ENCODE measurements at places on chromosomes 2 and 18.
A peak's percentile ranks its signal among the peaks of the same experiment; 100 is the strongest.

DNA sequence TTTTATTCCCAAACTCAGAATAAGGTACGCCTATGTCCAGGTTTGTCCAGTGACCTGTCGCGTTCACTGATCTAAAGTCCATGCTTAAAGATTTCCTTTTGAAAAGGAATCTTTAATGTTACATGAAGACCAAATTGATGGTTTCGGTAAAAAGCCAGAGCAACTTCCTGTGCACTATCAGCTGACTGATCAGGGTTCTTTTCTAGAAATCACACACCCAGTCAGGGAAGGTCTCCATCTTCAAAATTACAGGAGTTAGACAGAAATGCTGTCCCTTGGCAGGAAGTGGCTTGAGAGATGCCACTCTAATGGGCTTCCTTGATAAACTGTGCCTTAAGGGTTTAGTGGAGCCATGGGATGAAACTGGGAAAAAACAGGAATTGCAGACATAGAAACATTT, 14.7 kb upstream of the ARHGAP25 start:
- DNase-seq, result no peak

GRCh38 chr18:48777744-48778116, 173.0 kb downstream of the SMAD7 start:
- no peak for DNase-seq

GRCh38 chr18:73023975-73024374, 156.2 kb upstream of the NETO1 start:
- no peak for DNase-seq

DNA sequence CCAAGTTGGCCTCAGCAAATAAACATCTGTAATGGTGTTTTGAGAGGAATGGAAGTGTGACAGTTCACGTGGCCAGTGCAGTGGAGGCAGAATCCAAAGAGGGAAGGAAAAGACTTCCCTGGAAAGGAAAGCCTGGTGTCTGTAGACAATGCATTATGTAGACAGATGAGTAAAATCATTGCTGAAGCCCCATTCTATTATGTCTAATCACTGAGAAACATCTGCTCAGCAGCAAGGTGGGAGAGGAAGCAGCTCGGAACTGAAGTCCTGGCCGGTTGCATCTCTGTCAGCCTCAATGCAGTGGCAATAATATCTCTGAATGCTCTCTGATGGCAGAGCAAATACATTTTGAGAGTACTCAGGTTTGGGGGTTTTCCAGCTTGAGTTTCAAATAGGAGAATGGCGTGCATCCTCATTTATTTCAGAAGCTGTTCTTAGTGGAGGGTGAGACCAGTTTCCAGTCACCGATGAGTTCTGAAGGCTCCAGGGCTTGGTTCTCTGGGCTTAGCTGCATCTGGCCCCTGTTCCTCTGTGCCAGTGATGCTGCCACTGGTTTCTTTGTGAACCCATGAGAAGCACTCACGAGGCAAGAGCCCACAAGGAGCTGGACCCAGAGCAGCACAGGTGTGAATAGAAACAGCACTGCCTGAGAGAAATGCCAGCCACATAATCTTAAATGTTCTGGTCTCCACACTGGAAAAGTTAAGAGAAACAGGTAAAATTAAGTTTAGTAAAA, 63.3 kb downstream of the RPIA start:
- no peak for DNase-seq

DNA sequence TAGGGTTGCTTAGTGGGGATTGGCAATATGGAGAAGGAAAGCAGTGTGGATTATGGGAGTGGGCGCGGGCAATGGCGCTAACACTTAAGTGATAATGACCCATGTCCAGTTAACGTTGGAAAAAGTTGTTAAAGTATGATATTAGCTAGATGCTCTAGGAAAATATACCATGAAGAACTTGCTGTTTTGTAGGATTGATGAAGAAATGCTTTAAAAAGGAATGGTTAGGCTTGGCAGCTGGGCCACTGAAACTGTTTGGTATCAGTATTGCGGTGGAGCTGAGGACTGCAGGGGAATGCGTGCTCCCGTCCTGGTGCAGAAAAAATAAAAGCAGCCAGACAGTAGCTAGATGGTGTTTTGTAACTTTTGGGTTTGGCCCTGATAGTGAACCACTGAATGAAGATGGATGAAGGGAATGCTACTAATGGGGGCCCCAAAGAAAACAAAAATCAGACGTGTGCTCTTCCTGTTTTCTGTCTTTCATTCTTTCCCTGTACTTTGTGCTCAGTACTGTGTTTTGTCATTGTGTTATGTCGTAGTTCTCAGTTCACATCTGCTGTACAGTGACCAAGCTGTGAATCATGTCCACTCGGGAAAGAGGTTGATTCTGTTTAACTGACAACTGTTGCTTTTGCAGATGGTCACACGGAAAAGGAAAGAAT, 999 bp downstream of the INSIG2 start:
- peak; percentile 47 for DNase-seq

DNA sequence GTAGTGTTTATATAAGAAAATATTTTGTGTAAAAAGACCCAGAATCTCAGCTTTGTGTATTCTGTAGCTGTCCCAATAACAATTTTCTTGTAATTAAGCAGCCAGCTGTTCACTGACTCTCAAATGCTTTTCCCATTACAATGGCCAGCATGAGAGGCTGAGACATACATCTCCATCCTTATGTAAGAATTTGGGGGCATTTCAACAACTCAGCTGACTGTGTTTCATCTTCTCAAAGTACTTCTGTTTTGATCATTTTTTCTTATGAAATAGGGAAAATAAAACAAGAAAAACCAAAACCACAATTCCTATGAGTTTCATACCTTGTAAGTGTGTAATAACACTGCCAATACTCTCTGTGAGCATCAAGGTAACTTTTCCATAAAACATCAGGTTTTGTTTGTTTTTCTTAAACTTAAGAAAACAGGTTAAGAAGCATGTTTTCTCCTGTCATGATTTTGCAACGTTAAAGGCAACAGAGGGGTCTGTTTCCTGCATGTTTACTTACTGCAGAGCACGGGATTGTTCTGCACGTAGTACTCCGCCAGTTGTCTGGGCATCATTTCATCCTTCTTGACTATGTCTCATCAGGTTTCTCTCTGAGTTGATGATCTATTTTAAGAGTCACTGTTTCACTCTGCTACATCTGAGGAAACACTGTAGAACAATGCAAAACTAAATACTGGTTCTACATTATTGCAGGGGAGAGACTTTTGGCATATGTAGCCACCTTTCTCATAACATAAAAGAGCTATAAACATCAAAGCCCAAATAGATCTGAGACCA, 62.9 kb upstream of the CYRIA start:
- no peak for DNase-seq

GRCh38 chr18:2987876-2988790, 24.8 kb downstream of the LPIN2 start:
- DNase-seq, result no peak

- no peak for DNase-seq
Measured at GRCh38 chr2:137223722-137224121, 458.4 kb downstream of the THSD7B start.

- no peak for DNase-seq
Measured at GRCh38 chr2:169867579-169867978, 40.3 kb downstream of the UBR3 start.

GRCh38 chr2:144240656-144241339, 279.1 kb downstream of the ZEB2 start:
- no peak for DNase-seq

DNA sequence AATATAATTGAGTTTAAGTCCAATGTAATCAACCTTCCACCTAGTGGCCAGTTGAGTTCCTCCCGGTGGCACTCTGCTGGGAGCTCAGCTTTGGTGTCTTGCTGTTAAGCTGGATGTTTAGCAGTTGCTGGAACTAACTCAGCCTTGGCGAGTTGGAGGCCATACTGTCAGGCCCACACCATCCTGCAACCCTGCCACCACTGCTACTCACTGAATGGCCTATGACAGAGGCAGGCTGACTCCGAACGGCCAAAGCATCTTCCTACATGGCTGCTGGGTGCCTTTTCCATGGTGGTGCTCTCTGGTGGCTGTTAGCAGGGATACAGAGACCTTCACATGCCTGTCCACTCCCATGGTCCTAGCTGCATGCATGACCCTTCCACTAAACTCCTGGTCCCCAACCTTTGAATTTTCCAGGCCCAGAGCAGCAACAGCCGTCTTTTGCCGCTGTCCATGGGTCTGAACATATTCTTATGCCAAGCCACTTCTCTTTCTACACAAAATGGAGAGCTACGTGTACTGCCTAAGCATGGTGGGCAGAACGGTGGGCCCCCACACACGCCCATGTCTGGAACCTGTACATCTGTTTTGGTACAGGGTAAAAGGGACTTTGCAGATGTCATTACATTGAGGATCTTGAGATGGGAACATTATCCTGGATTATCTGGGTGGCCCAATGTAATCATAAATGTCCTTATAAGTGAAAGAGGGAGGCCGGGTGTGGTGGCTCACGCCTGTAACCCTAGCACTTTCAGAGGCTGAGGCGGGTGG, 15.0 kb upstream of the TRAF3IP1 start:
- no peak for DNase-seq

DNA sequence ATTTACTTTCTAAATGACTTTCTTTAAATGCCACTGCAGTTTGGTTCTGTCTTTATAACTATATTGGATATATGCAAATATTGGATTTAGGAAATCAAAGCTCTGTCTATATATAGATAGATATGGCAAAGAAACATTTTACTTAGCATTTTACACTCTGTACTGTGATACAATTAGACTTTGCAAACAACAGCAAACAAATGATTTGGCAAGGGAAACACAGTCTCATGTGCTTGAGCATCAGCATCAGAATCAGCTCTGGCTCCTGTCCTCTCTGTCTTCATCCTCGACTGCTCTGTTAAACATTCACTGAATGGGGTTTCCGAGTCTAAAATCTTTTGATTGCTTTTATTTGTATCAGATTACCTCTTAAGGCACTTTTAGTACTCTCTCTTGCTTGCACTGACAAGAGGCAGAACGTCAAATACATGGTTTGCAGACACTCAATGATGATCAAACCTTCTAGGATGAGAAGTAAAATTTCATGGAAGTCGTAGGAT, 176.8 kb upstream of the LRP1B start:
- DNase-seq, result no peak

- no peak for DNase-seq
Measured at GRCh38 chr2:174172802-174173355, 75.5 kb downstream of the OLA1 start.

DNA sequence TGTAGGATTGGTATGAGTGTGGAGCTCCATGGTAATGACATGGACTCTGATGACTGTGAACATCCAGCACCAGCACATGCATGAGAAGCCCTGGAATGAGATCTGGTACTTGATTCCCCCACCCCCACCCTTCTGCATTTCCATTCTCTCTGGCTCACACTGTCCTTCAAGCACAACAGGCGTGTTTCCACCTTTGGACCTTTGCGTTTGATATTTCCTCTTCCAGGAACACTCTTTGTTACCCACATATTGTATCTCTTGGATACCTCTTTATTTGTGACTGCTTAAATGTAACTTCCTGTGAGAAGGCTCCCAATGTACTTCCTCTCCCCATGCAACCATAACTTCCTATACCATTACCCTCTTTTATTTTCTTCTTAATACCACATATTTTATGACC, 263.8 kb downstream of the HNMT start:
- no peak for DNase-seq

GRCh38 chr2:191800874-191801273, 46.0 kb downstream of the CAVIN2 start:
- DNase-seq, result no peak

GRCh38 chr18:63578357-63578958, 8.7 kb upstream of the SERPINB13 start:
- DNase-seq, result peak; percentile 53

DNA sequence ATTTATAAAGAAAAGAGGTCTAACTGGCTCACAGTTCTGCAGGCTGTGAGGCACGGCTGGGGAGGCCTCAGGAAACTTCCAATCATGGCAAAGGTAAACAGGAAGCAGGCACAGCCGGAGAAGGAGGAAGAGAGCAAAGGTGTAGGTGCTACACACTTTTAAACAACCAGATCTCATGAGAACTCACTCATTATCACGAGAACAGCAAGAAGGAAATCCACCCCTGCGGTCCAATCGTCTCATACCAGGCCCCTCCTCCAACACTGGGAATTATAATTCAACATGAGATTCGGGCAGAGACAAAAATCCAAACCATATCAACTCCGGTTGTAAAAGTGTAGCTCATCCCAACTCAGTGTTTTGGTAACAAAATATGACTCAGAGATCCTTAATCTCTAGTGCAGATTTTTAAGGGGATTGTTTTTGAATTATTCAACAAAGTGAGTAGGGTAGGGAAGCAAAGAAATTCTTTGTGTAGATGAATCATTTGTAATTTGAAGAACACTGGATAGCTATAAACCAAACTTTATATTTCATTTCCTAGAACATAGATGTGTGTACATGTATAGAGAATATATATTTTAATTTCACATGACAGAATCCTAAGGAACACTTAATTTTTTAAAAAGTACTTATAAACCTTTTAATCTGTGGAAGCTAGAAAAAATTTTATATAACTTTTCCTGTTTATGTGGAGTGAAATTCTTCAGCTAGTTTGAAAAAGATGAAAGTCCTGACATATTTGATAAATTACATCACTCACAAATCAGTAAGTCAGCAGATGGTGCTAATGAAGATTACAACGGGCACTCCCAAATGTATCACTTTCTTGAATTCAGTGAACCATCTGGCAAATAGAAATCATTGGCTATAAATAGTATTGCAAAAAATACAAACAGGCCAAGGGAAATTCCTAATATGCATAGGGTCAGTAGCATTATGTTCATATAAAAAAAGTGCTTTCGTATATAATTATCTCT, 130.1 kb downstream of the OLA1 start:
- DNase-seq, result peak; percentile 86

DNA sequence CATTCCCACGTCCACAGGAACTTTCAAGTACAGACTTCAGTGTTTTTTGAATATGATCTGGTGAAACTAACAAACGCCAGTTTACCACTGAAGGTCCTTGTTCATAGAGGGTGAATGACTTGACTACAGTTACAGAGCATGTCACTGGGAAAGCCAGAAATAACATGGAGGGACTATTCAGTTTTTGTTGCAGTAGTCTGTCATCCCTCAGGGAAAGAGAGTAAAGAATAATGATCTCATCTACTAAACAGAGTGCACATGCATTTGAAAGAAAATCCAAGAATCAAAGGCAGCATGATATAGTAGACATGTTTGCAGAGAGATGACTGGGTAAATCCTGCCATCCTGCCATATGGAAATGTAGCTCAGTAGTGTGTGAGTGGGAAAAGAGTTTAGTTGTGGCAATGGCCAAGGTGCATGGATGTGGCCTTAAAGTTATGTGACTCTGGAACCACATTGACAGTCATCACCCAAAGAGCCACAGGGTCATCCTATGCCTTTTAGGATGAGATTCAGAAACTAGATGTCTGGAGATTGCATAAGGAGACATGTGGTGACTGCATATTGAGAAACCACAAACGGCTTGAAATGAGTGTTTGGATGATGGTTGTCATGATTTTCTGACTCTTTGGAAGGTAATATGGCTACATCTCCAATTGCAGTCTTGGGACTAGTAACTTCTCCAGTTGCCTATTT, 125.3 kb upstream of the ZEB2 start:
- DNase-seq, result peak; percentile 16

Measured in brain microvascular endothelial cell (primary cell).